ENCODE measurements at places on chromosomes 3 and 15.
A peak's percentile ranks its signal among the peaks of the same experiment; 100 is the strongest.

DNA sequence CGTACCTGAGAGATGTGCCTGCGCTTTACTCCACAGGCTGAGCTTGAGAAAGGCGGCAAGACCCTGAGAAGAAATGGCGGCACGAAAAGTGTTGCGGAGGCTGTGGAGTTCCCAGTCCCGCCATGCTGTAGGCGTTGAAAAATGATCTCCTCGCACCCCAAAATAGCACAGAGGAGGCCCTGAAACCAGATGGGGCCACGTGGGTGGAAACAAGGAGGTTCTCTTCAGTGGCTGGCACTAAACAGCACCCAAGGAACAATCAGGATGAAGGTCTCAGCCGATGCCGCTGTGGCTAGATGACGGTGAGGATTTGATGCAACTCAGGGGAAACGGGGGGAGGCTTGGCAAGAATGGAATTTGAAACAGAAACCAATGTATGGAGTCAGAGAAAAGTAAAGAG lies 57.3 kb downstream of the TMEM212 start:
- no peak for DNase-seq

- DNase-seq, result peak; percentile 32
Observed at GRCh38 chr3:140726066-140726465, 48.2 kb downstream of the TRIM42 start.

DNA sequence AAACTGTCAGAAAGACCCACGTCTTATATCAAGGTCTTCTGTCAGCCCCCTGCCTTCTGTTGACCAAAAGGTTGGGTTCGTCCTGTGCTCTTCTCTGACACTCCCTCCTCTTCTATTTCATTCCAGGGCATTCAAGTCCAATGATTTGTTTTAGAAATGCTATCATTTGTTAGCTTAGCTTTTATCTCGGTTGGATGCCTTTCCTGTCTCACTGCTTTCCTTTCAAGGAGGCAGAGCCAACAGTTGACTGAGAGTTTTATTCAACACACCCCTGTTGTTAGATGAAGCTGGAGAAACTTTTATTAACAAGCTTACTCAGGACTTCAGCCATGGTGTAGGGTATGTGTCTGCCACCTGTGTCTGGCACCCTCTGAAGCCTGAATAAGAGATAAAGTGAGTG lies 112.0 kb upstream of the SLC7A14 start:
- DNase-seq, result no peak

DNA sequence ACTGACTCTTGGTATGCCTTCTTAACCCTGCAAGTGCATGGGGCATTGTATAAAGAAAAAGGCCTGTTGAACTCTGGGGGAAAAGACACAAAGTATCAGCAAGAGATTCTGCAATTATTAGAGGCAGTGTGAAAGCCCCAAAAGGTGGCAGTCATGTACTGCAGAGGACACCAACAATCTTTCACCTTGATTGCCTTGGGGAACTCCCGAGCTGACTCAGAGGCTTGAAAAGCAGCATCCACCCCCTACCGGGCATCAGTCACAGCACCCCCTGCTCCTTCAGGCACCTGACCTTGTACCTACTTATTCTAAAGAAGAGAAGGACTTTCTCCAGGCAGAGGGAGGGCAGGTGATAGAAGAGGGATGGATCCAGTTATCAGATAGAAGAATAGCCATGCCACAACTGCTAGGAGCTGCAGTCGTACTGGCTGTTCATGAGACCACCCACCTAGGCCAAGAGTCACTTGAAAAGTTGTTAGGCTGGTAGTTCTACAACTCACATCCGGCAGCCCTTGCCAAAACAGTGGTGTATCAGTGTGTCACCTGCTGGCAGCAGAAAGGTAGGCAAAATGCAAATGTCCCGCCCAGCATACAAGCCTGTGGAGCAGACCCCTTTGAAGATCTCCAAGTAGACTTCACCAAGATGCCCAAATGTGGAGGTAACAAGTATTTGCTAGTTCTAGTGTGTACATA lies 241.6 kb upstream of the CNTN6 start:
- peak; percentile 11 for DNase-seq

- DNase-seq, result no peak
Observed at GRCh38 chr15:86540840-86541467, 461.3 kb downstream of the AGBL1 start.

GRCh38 chr3:128476659-128477058 lies 10.0 kb upstream of the DNAJB8 start:
- DNase-seq, result no peak

DNA sequence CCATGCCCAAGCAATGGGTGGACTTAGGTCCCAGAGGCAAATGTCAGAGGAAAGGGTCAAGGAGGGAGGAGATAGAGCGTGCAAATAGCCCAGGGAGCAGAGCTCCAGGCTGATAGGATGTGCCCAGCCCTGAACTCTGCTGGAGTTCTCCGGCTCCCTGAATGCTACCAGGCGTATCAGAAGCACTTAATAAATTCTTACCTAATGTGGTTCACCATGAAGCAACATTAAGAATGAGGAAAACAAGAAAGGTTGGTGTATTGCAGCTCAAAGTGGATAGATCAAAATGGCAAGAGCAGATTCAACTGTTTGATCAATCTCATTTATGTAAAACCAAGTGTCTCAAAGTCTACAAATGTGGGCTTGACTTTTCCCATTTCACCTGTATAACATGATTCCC lies 38.3 kb downstream of the PXYLP1 start:
- DNase-seq, result no peak

DNA sequence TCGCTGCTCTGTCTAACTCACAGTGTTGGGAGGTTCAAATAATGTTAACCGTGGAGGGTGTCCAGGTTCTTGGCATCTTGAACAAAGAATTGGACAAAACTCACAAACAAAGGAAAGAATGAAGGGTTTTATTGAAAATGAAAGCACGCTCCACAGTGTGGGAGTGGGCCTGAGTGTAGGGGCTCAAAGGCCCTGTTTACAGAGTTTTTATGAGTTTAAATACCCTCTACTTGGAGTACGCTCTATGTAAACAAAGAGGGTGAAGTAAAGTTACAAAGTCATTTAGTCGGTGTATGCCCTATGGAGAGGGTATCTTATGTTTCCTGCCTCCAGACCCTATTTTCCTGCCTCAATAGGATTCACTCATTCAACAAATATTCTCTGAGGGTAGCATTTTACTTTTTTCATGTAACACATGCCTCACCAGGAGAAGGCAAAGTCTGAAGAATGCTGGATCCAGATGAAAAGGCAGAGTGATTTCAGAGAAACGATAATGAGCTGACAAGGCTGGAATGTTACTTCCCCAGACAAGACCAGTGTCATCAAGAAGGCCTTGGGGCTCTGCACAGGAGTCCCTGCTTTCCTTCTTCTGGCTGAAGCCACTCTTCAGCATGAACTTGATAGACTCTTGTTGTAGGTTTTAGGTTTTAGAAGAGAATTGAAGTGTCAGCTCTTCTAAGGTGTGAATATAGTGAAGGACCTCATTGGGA lies 163.6 kb downstream of the FAM43A start:
- DNase-seq, result no peak

DNA sequence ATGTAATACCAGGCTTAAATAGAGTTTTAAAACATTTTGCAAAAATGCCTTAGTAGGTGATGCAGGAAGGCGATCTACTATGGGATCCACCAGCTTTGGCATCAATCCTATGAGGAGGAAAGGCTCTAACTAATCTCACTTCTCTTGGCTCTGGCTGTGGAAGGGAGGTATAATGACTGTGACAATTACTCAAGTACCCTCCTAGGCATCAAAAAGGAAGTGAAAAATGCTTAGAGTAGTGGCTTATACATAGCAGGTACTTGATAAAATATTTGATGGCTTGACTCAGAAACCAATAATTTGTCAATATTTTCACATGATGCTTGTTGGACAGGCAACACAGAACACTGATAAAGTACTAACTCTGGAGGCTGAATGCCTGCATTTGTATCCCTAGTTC lies 34.1 kb upstream of the SERPINI2 start:
- no peak for DNase-seq

- DNase-seq, result no peak
Observed at GRCh38 chr3:33209357-33209756, 9.3 kb downstream of the SUSD5 start.

- DNase-seq, result no peak
Observed at GRCh38 chr3:22971497-22971896, 231.6 kb upstream of the UBE2E2 start.

DNA sequence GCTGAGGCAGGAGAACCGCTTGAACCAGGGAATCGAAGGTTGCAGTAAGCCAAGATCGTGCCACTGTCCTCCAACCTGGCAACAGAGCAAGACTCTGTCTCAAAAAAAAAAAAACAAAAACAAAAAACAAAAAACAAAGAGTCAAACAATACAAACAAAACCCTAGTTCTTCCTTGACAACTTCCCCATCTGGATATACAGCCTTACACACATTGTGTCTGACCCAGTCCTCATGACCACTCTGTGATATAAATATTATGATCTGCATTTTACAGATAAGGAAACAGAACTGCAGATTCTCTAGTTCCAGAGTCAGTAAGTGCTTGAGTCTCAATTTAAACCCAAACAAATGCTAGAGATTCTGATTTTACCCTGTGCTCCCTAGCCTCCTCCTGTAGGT lies 4.8 kb upstream of the ESYT3 start:
- DNase-seq, result no peak

- no peak for DNase-seq
Observed at GRCh38 chr3:186825294-186825821, 17.2 kb upstream of the ADIPOQ start.

DNA sequence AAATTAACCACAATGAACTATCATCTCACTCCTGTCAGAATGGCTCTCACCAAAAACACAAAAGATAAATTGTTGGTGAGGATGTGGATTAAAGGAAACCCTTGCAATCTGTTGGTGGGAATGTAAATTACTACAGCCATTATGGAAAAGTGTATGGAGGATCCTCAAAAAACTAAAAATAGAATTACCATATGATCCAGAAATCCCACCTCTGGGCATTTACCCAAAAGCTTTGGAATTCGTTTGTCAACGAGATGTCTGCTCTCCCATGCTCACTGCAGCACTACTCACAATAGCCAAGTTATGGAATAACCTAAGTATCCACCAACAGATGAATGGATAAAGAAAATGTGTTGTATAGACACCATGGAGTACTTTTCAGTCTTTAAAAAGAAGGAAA lies 21.6 kb downstream of the FSIP1 start:
- DNase-seq, result no peak

DNA sequence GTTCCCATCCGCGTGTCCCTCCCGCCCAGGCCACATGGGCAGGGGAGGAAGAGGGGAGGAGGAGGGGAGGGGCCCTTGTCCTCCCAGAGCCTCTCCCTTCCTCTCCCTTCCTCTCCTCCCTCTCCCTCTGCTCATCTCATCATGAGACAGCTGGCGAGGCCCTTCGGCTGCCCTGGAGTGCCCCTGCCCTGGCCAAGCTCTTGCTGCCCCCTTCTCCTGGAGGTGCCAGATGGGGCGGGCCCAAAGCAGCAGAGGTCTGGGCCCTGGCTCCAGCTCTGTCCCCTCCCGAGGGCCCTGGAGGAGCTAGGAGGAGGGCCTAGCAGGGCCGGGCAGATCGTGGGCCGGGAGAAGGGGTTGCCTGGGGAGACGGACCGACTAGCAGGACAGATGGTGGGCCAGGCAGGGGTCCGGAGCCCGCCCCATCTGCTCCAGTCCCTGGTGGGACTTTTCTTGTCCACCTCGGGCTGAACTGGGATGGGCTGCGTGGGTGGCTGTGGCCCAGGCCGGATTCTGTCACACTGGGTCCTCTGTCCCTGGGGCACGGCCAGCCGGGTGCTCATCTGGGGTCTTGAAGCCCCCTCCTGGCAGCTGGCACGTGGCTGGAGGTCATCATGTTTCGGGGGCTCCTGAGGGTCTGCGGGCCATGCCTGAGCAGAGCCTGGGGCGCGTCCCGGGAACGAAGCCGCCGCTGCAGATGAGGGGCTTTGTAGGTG lies 183.4 kb downstream of the GOLGA6L6 start:
- DNase-seq, result no peak

GRCh38 chr3:160092760-160093159 lies 104.1 kb downstream of the IL12A start:
- DNase-seq, result no peak

DNA sequence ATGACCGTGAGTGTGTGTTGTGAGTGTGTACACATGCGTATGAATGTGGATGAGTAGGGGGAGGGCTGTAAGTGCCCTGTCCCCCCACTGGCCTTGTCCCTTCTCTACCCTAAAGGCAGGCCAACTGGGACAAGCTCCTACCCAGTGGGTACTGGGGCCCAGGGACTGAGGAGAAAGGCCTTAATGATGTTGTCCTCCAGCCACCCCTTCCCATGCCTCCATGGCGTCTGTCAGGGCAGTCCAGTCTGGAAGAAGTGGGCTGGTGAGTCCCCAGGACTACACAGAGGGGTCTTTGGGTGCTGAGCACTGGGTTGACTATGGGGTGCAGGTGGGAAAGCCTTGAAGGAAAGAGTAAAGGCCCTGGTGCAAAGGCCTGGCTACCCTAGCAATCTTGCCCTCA lies 16.9 kb upstream of the CORO2B start:
- no peak for DNase-seq

GRCh38 chr3:65004306-65004705 lies 316.5 kb upstream of the ADAMTS9 start:
- DNase-seq, result no peak

GRCh38 chr15:79172032-79172481 lies 81.5 kb upstream of the RASGRF1 start:
- DNase-seq, result no peak

DNA sequence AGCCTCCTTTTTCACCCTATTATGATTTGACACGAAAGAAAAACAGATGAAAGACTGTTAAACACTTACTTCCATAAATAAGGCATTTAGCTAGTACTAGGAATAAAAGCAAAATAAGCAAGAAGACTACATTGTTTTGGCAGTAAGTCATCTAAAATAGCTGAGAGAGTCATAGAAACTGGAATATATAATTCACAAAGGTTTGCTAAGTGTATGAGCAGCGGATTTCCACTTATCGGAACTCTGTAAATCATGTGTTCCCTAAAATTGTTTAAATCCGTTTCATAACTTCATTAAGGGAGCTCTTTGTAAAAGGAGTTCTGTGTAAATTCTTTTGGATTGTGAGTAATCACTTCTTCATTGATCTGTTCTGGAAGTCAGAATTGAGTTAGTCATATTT lies 202.5 kb upstream of the CBLB start:
- no peak for DNase-seq

GRCh38 chr3:4754180-4755086 lies 224.8 kb upstream of the BHLHE40 start:
- DNase-seq, result no peak

GRCh38 chr15:59410391-59410896 lies 27.5 kb upstream of the FAM81A start:
- no peak for DNase-seq

DNA sequence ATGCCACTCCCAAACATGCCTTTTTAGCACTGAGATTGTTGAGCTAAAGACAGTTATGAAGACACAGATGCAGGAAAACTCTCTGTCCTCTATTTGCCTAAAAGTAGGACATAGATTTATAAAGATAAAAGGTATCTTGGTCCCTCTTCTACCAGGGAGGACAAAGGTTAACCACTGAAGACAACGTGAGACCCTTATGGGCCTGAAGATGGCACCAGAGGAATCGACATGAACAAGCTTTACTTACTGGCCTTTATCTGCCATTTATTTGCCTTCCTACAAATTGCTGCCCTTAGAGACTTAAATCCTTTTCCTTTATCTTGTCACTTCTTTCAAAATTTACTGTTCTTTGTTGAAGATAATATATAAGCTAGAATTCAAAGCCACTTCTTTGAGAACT lies 109.7 kb upstream of the FAM3D start:
- DNase-seq, result peak; percentile 6

DNA sequence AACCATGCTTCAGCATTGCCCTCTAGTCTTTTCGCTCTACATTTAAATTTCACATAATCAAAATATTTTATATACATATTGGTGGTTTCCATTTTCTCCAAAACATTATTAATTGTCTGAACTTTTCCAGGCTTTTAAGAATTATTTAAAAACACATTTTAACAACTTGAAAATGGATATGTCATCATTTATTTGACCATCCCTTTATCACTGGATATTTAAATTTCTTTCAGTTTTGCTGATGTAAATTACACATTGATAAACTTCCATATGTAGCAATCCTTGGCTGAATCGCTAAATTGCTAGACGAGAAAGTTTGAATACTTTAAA lies 146.0 kb downstream of the ATP10A start:
- no peak for DNase-seq
